ENCODE measurements at places on chromosomes 3 and 15.
A peak's percentile ranks its signal among the peaks of the same experiment; 100 is the strongest.

DNA sequence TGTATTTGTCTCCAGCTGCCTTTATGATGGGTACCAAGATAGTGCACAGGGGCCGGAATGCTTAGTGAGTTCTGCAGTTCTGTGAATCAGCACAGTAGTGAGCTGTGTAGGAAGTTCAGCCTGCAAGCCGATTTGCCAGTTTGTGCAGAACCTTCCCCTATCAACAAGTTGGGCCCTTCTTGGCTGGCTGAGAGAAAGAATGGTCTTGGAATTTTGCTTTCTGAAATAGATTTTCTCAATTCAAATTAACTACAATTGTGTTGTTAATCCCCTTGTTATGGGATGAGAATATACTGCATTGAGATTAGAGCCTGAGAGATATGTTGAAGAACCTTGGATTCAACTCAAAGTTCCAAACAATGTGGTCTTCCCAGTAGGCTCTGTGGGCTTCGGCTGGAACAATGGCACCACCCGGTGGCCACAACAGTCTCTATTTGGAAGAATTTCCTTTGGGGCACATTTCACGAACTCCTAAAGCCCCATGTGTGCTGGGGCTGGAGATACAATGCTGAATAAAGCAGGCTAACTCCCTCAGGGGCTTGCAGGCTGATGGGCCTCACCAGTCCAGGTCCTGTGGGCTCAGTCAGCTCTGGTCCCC lies 59.1 kb downstream of the TRIM42 start:
- no peak for DNase-seq

- no peak for DNase-seq
Observed at GRCh38 chr15:29130476-29130875, 139.1 kb downstream of the NSMCE3 start.

DNA sequence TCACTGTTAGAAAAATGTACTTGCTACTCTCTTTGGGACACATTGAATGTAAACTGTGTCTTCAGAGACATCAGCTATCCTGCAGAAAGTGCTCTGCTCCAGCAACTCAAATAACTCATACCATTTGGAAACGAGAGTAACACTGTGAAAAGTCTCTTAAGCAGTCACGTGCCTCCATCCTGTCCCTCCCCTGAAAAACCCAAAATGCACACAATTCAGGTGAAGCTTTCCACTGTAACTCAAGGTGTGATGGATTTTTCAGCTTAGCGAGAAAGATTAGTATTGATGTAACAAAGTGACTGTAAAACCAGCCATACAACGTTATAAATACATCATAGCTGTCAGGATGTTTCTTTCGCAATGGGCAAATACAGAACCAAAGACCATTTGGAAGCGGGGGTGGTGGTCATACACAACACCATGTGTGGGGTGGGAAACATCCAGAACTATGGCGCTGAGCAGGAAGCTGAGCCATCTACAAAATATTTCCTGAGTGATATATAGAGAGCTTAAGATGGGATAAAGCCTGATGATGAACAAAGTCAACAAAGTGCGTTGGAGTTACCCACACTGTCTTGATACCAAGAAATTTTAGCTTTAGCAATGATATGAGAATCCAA lies 332.3 kb downstream of the FOXP1 start:
- DNase-seq, result no peak

GRCh38 chr3:7630351-7630911 lies 769.5 kb downstream of the GRM7 start:
- no peak for DNase-seq

DNA sequence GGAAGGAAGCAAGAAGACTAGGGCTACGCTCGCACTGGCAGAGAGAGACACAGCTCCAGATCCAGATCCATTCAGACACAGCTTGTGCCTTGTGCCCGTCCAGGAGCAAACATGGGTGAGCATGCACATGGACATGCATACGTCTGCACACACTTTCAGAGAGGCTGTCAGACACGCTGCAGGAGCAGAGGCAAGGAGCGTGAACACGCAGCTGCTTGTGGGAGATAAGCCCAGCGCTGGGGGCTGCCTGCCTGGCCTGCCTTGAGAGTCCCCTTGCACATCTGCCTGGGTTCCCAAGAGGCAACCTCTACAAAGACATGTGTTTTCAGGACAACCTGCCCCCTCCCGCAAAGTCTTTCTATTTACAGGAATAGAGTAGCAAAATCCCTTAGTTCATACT lies 13.6 kb upstream of the BAHD1 start:
- DNase-seq, result no peak

DNA sequence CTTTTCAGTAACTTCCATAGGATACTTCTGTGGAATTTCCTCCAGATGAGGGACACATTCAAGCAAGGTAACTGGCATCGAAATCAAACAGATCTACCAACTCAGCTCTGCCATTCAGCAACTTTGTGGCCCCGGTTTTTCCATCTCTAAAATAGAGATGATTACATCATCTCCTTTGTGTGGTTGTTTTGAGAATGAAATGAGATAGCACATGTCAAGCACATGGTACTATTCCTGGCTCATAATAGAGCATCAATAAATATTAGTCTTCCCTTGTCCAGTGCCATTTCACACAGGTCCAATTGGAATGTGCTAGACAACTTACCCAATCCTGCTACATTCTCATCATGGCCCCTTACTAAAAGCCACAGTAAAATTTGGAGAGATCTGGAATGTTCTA lies 24.2 kb upstream of the TM4SF4 start:
- no peak for DNase-seq

DNA sequence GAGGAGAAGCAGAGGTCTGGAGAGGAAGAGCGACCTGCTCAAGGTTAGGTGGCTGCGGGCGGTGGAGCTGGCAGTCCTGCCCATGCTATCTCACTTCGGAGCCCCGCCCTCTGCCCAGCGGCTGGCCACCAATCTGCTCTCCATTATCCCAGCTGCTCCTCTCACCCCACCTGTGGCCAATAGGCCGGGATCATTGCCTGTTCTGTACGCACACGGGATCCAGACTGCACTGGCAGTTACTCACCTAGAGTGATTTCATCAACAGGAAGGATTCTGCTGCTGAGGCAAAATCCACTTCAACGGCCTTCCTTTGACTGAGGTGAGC lies 100.6 kb downstream of the TLE3 start:
- no peak for DNase-seq

DNA sequence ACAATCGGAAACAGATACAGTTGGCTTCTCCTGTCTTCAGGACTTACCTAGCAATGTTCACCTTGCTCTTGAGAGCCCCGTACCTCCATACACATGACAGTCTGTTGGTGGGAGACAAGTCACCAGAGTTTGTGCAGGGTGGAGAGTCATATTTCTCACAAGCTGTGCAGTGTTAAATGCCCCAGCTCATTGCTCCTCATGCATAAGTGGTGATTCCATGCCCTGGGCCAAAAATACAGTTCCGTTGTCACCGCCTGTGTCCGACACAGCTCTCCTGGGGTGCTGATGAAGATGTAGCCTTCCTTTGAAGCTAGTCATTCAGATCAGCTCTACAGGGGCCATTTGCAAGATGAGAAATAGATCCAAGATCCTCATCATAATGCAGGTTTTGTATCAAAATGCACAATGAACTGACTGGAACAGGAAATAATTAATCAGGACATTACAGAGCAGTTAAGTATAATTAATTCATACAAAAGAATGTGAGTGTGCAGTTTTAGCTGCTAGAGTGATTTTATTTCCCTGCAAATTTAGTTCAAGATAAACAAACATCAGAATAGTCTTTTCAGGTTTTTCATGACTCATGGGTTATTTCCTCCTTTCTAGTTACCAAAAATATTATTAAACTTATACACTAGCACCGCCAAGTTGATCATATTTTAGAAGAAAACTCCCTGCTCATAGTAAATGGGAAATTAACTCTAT lies 66.5 kb downstream of the CD47 start:
- no peak for DNase-seq

GRCh38 chr3:131762981-131763564 lies 260.3 kb upstream of the MRPL3 start:
- DNase-seq, result no peak

- no peak for DNase-seq
Observed at GRCh38 chr15:95596496-95596895, 734.0 kb upstream of the NR2F2 start.

DNA sequence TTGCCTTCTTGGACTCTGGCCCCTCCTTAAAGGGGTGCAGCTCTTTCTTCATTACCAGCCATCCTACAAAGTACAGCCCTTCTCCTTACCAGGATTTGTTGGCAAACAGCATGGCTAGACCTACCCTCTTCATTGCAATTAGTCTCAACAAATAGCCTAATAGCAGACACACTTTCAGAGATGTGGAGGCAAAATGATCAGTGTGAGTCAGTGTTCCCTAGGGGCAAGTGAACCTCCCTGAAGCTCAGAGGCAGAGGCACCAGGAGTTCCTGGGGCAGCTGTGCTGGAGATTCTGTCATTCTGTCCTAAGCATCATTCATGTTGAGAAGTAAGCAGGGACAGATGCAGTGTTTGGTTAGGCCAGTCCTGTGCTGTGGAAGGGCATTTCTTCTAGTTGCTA lies 14.6 kb upstream of the MECOM start:
- no peak for DNase-seq

DNA sequence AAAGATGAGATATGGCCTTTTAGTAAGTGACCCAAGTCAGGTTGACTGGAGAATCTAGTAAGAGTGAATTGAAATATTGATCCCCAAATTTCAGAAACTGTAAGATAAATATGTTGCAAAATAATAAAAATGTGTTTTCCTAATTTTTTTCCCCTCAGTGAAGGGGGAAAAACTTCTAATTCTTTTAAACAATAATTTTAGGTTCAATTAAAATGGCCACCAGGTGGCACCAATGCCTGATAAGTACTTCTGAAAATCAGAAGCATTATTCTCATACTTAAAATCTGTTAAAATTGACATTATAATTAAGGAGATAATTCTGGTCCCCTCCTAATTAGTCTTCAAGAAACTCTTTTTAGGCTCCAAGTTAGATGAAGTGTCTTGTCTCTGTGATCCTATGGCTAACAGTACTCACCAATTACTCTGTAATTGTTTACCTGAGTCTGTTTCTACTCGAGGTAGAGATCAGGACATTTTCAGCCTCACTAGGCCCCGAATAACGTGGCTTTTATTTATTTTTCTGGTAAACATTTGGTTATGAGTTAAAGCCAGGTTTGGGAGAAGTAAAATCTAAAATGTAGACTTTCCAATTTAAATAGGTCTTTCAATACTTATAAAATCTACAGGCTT lies 52.6 kb downstream of the NMD3 start:
- DNase-seq, result no peak

DNA sequence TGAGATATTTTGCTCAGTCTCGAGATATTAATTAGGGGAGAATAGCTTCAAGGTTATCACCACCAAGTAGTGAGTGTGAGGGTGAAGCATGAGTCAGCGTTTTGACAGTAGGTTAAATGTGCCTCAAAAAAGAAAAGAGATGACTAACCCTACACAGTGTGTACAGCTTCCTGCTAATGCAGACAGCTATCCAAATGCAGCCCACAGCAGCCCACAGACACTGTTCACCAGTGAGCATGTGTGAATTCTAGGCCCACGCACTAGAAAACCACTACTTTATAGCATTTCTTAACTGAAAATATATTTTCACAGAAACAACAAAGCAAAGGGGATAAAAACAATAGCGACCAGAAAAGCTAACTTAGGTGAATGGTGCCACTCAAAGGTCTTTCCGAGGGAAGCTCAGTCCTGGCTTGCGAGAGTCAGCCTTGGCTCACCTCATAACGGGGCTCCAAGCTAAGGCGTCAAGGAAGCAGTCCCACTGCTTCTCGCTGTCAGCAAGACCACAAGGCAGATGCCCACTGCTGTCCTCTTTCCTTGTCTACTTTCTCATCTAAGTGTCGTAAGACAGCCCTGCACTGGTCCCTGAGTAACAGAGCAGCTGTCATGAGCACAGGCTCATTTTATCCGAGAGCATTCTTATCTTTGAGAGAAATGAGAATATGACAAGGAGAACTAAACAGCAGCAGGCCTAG lies 47.6 kb downstream of the TXNRD3 start:
- no peak for DNase-seq

GRCh38 chr3:122660297-122660974 lies 20.2 kb upstream of the PARP14 start:
- no peak for DNase-seq

DNA sequence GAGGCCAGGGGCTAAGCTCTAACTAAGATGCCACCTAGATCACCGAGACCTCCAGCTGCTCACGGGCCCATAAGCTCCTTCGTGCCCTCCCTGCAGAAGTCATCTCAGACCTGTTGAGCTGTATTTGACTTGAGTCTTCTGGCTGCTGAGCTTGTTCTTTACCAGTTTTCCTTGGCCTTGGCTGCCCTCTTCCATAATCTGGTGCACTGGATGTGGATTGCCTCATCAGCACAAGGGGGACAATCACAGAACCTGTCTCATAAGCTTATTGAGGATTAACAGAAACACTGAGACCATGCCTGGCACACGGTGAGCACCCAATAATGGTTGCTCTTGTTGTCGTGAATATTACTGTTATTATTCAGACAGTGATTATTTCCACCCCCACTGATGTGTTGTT lies 101.1 kb downstream of the EPHB1 start:
- no peak for DNase-seq

DNA sequence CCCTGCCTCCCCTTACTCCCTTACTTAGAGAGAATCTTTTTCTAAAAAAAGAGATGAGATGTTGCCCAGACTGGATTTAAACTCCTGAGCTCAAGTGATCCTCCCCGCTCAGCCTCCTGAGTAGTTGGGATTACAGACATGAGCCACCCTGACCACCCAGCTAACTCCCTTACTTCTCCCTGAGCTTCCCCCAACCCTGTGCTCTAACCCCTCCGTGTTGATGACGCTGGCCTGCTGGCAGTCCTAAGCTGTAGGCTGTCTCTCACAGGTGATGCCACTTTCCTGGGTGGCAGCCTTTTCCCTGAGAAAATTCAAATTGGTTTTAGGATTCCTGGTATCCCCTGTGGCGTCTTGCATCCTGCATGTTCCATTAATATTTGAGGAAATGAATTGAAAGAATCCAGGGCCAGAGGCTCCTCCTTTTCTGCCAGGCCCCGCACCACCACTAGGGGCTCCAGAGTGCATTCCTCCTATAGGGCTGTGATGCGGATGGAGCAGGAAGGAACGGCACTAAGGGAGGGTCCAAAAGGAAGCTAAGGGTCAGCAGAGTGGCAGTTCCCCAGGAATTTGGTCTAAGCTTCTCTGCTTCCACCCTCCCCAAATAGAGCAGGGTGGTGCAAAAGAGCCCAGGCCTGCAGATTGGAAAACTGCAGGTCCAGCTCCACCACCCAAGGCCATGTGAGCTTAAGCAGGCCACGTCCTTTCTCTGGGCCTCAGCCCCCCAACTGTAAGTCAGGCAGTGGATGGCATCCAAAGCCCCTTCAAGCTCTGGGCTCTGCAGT lies 101.1 kb downstream of the DAPK2 start:
- peak; percentile 37 for DNase-seq

DNA sequence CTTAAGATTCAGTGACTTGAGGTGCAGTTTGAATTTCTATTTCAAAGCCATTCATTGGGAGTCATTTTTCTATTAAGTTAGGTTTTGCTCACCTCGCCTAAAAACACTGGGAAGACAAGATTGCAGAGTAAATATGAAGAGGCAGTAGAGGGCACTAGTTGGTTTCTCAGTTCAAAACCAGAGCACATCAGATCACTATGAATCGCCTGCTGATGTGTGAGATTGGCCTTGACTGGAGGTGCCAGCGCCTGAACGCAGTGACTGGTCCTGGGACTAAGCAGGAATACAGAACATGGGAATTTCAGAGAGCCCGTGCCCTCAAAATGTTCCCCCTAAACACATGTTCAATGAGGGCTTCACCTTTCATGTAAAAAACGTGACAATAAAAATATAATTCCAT lies 229.0 kb downstream of the ITPR1 start:
- DNase-seq, result no peak
